ENCODE measurements at places on chromosomes 2 and 18. TPM values are rescaled to one million over a fixed set of nuclear protein-coding genes. Genes with fewer than 3 reads are reported as not detected.

The KCNF1 gene
- total RNA-seq = 0.19 TPM

The ACMSD gene
- total RNA-seq = not detected

- DNase-seq = no peak
Measured at GRCh38 chr18:37464257-37464656, 101.3 kb downstream of the CELF4 start.

GRCh38 chr2:3313781-3314375 lies 63.7 kb downstream of the EIPR1 start:
- no peak for DNase-seq

DNA sequence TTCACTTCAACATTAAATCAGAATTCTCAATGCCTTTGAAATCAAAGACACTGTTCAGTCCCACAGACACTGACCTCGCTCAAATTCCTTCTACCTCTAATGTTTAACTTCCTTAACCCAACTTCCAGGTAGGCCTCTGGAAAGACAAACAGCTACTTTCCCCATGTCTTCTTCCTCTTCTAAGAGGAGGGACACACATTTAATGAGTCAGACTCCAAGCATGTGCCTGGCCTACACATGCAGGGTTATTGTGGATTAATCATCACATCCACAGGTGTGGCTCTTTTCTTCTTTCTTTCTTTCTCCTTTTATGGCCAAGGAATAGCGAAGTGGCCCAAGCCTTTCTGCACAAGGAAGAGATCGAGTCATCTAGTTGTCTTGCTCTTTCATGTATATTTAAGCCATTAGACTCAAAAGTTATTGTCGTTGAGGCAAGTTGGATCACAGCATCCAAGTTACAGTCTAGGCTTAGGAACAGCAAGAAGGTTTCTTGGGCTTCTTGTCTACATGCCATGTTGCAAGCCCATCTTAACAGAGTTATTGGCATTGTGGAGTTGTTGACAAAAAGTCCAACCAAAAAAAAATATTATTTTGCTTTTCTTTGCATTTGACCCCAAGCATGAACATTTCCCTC lies 387.8 kb downstream of the IRS1 start:
- DNase-seq = peak; percentile 83
